Esophagus muscularis mucosa (tissue), 4 donors: ENCODE measurements at places on chromosomes 13 and 19. TPM values are rescaled to one million over a fixed set of nuclear protein-coding genes. Genes with fewer than 3 reads are reported as not detected.

DNA sequence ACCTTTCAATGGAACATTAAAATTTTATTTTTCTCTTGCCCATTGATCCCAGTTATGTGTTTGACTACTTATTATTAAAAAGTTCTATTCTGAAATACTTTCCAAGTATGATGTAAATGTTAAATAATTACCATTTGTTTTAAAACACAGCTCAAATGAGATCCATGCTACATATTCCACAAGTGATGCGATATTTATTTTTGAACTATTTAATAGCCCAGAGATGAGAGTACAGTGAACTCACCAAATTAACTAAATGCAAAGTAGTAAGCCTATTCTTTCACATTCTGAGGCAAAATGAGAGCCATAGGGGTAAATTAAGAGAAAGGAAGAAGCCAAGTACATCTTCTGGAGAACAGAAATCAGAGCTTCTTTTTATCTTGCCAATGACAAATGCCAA lies 1.2 kb upstream of the DCLK1 start:
- DNase-seq, result no peak

- DNase-seq, result no peak
Measured at GRCh38 chr13:31145417-31145816, 16.3 kb downstream of the HSPH1 start.

DNA sequence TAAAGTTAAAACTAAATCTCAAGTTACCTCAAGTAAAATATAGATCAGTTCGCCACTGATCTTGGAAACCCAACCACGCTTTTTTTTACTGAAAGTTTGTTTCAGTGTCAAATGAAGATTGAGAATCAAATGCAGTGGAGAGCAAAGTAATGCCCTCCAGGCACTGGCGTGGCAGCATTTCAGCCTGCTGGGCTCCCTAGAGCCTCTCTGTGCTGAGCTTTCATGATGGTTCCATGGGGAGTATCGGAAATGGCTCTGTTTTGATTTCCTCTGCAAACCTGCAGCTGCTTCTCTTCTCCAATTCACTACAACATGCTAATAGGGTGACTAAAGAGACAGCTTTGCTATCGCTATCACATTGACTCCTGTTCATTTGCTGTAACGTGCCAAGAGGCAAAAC lies 141.6 kb downstream of the FGF14 start:
- no peak for DNase-seq

DNA sequence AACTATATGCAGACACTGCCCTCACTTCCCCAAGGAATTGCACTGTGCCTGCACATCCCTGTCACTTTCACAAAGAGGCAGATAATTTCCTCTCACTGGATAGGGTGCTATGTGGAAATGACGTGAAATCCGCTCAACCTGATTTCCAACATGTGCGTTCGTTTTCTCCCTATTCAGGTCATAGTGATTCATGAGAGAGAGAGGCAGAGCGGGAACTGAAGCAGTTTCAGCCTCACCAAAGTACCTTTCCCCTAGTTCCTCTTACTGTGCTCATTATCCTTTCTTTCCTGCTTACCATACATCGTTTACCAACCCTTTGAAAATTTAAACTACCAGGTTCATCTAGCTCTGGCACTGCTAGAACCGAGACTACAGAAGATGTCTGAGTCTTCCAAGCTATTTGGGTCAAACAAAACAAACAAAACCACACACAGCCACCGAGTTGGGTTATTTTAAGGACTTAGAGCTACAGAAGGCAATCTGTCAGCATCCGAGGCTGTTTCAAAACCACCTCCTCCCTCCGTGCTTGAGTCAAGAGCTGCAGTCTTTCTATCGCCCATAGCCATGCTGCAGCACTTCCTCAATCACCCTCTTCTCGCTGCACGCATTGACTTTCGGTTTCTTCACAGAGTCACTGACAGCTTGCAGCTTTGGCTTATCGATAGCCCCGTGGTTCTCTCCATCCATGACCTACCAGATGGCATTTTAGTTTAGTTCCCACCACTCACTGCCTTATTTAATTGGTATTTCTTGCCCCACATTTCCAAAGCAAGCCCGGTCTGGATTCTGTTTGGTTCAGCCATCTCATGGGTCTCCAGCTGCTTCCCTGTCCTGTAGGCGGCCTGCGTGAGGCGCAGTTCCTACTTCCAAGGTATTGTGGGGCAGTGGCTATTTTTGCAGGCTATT lies 1395.8 kb downstream of the EFNB2 start:
- no peak for DNase-seq

GRCh38 chr19:1087813-1088415 lies 7.3 kb downstream of the POLR2E start:
- peak; percentile 95 for DNase-seq

GRCh38 chr13:101452519-101453485 lies at the start of gene ITGBL1:
Gene ITGBL1 (plus strand): TSS chr13:101452675. CDS start chr13:101452834, 159 bp downstream.
- no peak for DNase-seq

GRCh38 chr19:44988896-44989556 lies 12.2 kb upstream of the RELB start:
- DNase-seq, result no peak

- DNase-seq, result no peak
Measured at GRCh38 chr13:22200440-22200839, 529.6 kb downstream of the FGF9 start.

- DNase-seq, result no peak
Measured at GRCh38 chr13:62014299-62014698, 598.6 kb upstream of the PCDH20 start.

GRCh38 chr13:67437244-67437643 lies 207.1 kb upstream of the PCDH9 start:
- no peak for DNase-seq

The CEACAM8 gene
- not detected for total RNA-seq

DNA sequence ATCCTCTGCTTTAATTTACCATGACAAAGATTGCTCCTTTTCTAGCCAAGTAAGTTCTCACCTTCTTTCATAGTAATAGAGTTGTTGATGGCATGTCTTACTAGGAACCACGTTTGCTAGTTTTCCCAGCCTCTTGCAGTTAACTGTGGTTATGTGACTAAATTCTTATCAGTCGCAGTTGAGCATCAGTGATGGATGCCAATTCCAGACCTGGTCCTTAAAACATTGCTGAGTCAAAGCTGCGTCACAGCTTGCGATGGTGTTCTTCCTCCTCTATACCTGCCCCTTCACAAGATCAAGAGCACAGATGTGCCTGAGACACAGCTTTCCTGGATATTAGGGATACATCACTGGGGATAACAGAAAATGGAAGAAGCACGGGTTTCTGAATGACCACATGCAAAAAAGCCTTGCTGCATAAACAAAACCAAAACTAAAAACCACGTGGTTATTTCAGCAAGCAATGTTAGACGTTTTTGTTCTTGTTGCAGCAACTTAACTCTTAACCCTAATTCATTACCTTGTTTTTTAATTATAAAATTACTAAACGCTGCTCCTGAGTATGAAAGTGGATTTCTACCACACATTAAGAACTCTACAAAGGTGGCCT lies 97.6 kb upstream of the DACH1 start:
- DNase-seq, result no peak

GRCh38 chr19:58514564-58515022 lies 2.8 kb upstream of the SLC27A5 start:
- DNase-seq, result no peak

The DCT gene
- total RNA-seq, result 0.17 TPM

GRCh38 chr13:27008733-27009132 lies 162.9 kb downstream of the USP12 start:
- DNase-seq, result no peak

DNA sequence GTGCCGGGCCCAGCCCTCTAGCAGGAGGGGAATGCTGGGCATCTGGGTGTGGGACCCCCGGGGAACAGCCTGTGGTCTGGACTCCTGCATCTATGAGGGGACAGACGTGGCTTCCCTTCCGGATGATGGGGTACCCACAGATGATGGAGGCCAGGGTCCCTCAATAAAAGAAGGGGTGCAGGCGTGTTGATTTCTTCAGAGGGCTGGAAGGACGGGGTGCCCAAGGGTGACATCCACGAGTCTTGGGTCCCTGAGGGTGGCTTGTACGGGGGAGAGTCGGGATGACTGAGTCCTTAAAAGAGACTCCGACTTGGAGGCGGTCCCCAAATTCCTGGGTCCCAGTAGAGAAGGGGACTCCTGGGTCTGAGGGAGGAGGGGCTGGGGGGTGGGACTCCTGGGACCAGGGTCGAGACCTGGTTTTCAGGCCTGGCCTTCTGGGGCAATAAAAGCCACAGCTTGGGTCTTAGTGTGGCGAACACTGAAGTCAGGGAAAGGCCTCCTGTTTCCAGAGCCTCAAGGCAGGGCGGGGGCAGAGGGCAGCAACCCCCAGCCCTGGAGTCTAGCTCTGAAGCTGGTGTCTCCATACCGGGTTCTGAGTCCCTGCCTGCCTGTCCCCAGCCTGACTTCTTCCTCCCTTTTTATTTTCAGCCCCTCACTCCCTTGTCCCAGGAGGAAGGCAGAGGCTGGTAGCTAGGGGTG lies 459 bp upstream of the GRIN2D start:
- DNase-seq, result no peak

The TYK2 gene
- total RNA-seq, result 67.8 TPM

The CEACAM16 gene
- not detected for total RNA-seq

DNA sequence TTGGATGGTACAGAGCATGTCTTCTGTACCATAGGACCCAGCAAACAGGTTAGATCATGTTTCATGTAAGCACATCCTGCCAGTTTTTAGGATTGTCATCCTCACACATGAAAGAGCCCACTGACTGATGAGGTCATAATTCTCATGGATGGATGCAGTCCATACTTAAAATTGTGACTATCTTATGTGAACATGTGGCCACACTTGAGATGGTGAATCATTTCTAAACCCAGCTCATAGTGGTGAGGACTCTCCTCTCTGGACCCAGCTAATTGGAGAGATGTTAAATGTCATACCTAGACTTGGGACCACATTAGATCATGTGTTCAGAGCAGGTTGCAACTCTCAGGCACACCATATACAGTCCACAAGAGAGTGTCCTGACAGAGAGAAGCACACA lies 24.8 kb upstream of the ZNF254 start:
- DNase-seq, result no peak

DNA sequence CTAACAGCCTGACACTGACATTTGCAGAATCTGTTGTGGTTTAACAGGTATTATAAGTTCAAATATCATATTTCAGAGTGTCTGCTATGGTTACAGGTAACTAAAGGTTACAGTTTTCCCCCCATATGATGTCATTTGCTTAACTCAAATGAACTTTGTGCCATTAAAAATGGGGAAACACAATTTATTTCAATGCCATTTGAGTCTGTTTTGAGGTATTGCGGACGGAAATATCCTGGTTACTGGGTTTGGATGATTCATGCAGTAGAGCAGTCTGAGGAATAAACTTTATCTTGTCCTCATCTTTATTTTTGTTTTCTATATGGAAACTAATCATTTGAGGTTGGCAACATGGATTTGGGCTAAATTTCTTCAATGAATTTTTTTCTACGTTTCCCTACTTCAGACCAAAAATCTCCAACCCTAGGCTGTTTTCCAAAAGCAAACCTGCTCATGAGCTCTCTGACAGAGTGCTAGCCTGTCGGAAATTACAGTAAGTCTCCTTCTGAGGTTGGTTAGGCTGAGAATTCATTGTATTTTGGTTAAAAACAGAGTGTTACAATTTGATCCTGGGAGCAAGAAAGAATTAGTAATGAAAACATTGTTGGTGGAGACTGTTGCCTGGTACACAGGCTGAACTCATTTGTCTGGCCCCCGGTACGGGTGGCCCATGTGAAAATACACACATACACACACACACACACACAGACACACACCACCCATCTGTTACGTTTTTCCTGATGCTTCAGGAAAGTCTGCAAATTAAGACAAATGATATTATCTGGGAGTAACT lies 66.1 kb downstream of the AKAP11 start:
- DNase-seq, result no peak

The ZNF112 gene
- 6.6 TPM for total RNA-seq

DNA sequence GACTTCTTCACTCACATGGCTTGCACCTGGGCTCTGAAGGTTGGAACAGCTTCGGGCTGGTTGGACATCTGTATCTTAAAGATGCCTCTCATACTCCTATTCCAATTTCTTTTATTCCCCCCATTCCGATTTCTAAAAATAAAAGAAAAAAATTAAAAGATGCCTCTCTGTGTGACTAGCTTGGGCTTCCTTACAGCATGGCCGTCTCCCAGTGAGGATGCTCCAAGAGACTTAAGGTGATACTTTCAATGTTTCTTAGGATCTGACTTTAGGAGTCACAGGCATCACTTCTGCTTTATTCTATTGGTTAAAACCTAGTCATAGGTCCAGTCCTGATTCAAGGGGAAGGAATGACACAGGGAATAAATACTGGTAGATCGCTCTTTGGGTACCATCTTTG lies 9.9 kb upstream of the SULT2A1 start:
- no peak for DNase-seq

- DNase-seq, result no peak
Measured at GRCh38 chr13:20173116-20173746, 12.4 kb upstream of the GJA3 start.

DNA sequence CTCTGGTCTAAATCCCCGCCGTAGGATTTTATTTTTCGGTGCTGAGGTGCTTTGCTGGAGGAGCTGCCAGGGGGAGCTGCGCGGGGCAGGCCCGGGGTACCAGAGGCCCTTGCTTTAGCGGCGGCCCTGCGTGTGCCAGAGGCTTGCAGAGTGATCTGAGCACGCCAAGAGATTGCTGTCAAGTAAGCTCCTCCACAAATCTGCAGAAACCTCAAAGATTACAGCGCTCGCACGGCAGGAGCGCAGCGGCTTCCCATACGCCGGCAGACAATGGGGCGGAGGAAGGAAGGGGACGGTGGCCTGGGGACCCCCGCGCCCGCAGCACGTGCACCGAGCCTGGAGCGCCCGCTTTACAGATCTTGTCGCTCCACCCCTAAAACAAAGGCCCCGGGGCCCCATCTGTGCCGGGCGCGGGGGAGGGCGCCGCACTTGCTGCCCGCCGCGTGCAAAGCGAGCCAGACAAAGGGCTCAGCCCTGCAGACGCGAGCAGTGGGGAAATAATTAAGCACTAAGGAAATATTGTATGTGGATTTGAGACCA lies 9.1 kb upstream of the C19orf12 start:
- no peak for DNase-seq

The PRR22 gene
- 0.19 TPM for total RNA-seq

The NXNL1 gene
- total RNA-seq, result not detected

- no peak for DNase-seq
Measured at GRCh38 chr19:50449236-50449899, 16.7 kb downstream of the MYBPC2 start.

- DNase-seq, result no peak
Measured at GRCh38 chr13:36026531-36026930, 104.7 kb downstream of the DCLK1 start.

The SIGLEC10 gene
- total RNA-seq, result 1.4 TPM

The ZNF649 gene
- total RNA-seq, result 12.9 TPM

The ZNF333 gene
- 21.4 TPM for total RNA-seq

- no peak for DNase-seq
Measured at GRCh38 chr13:37383856-37384370, 214.7 kb downstream of the POSTN start.

The NKPD1 gene
- total RNA-seq, result not detected

The ANGPTL8 gene
- total RNA-seq, result not detected

The PABPC3 gene
- 0.11 TPM for total RNA-seq

- no peak for DNase-seq
Measured at GRCh38 chr13:85492283-85492682, 306.9 kb downstream of the SLITRK6 start.

The ZMYM2 gene
- 46.3 TPM for total RNA-seq

- DNase-seq, result no peak
Measured at GRCh38 chr19:8089664-8090601, 37.4 kb downstream of the CCL25 start.
